Activated CD4-positive, alpha-beta T cell treated with anti-CD3 and anti-CD28 coated beads, Interleukin-2, amount 50 U/mL, for 48 hours (primary cell): ENCODE measurements at places on chromosomes 16 and 17.

- no peak for DNase-seq
Observed at GRCh38 chr16:27455700-27456099, 53.7 kb downstream of the IL21R start.

DNA sequence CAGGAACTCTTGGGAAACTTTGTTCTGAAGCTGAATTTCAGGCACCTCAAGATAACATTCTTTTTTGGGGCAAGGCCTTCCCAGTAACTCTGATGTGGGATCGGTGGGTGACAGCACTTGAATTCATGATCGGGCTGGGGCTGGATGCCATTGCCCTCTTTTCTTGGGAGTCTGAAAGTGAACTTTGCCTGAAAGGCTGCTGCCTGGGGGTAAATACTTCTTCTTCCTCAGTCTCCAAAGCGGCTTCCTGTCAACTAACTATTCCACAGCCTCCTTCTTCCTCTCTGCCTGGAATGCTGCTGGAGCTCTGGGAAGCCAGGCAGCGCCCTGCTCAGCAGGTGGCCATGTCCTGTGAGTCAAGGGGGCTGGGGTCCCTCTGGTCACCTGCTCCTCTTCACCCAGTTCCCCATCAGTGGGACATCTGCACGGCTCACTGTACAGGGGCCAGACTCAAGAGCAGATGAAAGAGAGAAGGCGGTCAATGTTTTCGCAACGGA lies 79.5 kb downstream of the WIPI1 start:
- no peak for DNase-seq

DNA sequence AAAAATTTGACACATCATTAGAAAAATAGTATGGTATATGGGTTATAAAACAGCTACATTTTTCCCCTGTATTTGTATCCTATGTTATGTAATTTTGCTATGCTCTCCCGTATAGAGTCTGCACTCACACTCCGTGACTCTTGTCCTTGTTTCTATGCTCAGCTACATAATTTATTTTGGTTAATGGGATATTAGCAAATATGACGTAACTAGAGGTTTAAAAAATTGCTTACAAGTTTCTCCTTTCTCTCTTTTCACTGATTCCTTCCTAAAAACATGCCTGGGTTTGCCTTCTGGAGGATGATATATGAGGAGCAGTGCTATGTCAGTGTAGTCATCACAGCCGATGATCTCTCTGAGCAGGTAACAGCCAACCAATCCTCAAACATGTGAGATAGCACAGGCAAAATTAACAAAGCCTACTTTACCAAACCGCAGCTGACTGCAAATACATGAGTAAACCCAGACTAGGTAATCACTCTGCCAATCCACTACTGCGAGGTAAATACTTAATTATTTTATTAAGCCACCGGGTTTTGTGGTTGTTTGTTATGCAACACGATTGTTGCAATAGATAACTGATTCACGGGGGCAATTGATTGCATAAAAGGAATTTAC lies 126.9 kb downstream of the KIF2B start:
- DNase-seq = no peak

DNA sequence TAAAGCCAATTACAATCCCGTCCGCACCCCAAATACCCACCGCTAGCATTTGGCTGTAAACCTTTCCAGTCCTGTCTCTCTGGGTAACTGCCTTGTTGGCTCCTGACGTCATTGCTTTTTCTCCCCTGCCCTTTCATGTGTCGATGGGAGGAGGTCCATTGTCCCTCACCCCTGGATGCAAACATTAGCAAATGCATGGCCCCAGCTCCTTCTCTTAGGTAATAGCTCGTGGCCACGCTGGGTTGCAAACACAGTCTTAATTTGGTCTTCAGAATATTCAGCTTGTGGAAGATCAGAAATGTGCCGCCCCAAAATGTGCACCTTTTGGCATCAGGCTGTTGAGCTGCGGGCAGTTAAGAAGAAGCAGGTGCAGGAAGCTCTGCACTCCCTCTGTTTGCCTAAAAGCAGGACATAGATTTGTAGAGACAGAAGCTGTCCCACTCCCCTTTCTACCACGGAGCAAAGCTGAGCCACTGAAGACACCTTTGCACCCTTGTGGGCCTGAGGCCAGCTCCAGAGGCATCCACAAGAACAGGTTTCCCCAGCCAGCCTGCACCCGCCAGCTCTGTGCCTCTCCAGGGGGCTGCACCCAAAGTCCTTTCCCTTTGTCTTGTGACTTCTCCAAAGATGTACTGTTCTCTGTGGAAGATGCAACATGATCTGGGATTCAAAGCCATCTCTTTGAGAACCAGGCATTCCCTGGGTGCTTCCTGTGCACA lies 127.3 kb downstream of the MGAT5B start:
- no peak for DNase-seq

- no peak for DNase-seq
Observed at GRCh38 chr17:30337393-30337999, 3.6 kb upstream of the TMIGD1 start.

- DNase-seq = no peak
Observed at GRCh38 chr16:46916980-46917379, 32.8 kb downstream of the GPT2 start.

DNA sequence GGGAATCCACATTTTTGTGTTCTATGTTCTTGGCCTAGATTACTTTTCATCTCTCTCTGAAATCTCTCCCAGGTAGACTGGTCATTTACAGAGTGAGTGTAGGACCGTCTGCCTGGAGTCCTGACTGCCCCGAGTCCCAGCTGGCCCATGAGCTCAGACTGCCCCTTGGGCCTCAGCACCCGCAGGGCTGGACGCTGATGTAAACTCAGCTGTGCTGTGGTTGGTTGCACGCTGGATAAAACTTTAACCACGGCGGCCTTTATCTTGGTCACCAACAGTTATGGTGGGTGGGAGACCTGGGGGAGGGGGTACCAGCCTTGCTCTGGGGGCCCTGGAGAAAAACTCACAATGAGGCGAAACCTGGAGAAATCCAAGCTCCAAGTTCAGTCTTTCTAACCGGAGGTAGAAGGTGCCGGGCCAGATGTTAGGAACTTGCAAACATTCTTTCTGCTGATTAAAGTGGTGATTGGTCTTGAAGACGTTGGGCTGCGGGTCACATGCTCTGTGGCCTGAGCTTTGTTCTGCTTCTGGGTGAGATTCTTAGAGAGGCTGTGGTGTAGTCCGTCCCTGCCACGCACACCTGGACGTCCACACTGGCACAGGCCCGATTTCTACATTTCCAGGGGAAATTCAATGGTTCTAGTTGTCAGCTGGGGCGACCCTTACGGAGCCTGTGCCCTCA lies 6.9 kb downstream of the METRNL start:
- no peak for DNase-seq

- DNase-seq = no peak
Observed at GRCh38 chr16:79928142-79928873, 327.8 kb upstream of the MAF start.

DNA sequence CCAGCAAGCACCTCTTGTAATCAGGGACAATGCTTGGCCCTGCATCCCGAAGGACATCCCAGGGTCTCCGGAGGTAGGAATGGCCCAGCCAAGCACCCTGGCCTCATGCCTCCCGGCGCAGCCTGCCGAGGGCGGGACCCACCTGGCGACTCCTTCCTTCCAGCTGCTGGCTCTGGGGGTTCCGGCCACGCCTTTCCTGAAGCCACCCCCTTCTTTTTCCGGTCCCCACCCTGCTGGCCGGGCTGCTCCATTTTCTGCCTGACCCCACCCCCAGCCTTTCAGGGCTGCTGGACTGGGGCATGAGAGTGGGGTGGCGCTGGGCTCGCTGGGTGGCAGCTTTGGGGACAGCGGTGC lies 22.5 kb upstream of the CIBAR2 start:
- DNase-seq = no peak

GRCh38 chr17:68567035-68567434 lies 34.1 kb downstream of the FAM20A start:
- DNase-seq = no peak

DNA sequence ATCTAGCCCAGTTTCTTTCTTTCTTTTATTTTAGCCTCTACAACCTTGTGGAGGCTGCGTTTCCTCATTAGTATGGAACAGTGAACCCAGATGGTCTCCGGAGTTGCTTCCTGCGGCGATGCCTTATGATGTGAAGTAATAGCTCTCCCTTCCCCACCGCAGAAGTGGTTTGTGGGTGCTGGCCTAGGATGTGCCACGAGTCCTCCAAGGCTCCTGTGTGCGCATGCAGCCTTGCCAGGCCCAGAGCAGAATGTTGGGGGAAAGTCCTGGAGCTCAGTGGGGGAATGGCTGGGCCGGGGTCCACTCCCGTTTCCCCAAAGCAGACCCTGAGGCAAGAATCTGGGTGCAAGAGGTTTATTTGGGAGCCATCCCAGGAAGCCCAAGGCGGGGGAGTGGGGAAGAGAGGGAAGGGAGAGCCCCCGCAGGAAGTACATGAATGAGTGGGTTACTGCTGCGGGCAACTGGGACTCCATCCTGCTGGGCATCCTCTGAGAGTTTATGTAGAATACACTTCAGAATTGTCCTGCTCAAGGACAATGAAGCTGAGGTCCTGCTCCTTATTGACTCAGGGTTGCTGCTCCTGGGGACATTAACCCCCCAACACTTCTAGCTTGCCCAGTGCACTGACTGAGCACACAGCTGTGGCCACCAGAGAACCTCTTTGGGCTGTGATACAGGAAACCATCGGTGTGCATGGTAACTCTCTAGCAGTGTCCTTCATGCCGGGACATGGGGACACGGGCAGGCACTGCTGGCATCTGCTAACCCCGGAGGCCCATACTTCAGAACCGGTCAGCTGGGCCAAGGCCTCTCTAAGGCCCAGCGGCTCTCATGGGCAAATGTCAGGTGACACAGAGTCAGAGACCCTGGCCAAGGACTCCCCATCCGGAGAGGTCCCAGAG lies 3.7 kb upstream of the HCRT start:
- DNase-seq = no peak

DNA sequence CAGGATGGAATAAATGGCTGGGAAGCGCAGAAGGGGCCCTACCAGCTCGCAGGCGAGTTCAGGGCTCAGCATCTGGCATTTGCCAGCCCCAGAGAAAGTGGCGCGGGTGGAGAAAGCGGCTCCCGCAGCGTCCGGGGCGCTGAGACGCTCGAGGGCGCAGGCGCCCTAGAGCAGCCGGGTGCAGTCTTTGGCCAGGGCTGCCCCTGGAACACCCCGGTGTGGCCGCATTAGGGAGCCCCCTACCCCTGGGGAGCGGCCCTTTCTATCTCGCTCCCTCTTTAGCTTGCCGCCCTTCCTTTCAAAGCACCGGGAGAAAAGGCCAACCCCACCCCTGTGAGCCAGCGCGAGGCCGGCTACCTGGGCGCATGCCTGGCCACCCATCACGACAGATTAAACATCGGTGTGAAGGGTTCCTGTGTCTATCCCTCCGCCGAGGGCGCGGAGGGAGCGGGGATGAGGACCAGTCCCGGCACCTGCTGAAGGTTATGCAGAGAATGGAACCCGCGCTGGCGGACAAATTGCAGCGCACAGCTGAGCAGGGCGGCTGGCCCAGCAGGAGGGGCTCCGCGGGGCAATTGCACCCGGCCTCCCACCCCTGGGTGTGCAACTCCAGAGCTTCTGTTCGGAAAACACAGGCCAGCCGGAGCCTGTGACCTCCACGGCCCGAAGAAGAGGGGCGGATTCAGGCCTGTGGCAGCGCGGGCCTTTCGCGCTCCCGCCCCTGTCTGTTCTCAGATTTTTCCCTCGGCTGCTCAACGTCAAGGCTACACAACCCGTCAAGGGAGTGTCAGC lies 15.6 kb upstream of the FOXF1 start:
- no peak for DNase-seq

- DNase-seq = no peak
Observed at GRCh38 chr17:27430383-27430840, 25.8 kb upstream of the KSR1 start.

DNA sequence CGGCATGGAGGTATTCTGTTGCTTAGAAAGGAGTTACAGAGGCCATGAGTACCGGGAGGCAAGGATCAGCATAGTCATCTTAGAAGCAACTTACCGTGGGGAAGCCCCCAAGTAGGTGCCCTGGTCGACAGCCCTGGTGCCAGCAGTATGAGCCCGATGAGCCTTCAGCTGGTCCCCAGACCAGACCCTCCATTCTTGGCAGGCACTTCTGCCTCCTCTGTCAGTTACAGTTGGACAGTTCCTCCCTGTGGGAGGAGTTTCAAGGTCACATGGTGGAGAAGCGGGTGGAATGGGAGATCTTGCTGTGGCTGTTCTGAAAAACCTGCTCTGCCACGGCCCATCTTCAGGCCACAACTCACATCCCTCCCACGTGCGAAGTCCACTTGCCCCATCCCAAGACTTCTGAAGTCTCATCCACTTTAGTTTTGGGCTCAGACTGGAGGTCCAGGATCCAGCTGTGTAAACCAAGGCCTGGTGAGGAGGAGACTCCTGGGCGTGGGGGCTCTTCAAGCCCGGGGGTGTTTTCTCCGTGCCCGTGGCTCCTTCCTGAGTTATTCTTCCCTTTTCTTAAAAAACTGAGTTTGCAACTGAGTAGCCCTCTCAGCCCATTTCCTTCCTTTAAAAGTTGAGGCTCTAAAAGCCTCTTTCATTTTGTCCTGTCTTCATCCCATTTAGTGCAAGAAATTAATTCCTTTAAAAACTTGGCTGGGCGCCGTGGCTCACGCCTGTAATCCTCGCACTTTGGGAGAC lies 133.5 kb downstream of the SEC14L1 start:
- DNase-seq = no peak

DNA sequence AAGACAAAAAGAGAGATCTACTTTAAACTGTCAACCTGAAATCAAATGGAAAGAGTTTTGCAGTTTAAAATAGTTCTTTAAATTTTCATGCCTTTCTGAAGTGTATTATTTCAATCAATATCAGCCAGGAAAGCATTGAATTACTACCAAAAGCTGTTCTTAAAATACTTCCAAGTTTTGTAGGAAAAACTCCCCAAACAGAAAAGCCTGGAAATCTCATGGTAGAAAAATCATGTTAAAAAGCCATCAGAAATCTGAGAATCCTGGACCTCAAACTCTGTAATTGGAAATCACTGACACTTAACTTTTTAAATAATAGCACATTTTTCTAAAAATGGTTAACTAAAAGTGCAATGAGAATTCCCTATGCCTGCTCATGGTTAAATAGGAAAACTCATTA lies 63.3 kb upstream of the CNTNAP4 start:
- no peak for DNase-seq

GRCh38 chr16:78428193-78428592 lies 328.7 kb downstream of the WWOX start:
- no peak for DNase-seq

- DNase-seq = no peak
Observed at GRCh38 chr17:75199886-75200618, 5.4 kb upstream of the NUP85 start.

DNA sequence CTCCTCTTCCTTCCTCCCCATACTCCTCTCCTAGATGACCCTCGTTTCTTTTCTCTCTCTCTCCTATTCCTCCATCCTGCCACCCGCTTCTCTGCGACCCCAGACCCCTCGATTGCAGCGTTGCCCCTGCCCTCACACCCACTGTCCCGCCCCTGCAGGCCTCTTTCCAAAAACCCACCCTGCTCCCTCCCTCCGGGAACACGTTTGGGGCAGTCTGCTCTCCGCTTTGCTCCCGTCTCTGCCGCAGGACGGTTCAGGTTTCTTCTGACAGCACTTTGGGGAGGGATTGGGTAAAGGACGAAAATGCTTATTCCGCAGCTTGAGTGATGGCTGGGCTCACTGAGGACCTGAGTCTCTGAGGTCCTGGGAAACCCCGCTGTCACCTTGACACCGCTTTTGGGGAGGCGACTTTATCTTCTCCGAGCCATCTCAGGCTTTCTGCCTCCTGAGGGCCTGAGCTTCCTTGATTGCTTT lies 690 bp downstream of the NDE1 start:
- DNase-seq = peak; percentile 56

- DNase-seq = no peak
Observed at GRCh38 chr17:280216-280615, 72.4 kb downstream of the RPH3AL start.
